ENCODE measurements at places on chromosomes 5 and 9.

DNA sequence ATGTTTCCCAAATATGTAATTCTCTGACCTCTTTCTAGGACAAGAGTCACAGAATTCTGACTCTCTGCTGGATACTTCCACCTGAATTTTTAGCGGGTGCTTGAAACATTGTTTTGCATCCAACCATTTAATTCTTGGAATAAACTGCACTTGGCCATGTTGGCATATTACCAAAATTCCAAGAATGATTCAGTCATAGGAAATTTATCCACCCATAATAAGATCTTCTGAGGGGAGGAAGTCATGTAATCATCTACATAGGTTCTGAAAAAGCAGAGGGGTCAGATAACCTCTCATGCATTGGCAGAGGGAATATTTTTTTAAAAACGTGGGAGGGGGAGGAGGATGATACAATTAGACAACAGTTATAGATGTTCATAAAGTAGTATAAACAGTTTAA is 156.9 kb downstream of the PAM start:
- no peak for DNase-seq

GRCh38 chr5:143215690-143216089 is 187.8 kb downstream of the NR3C1 start:
- DNase-seq: no peak

DNA sequence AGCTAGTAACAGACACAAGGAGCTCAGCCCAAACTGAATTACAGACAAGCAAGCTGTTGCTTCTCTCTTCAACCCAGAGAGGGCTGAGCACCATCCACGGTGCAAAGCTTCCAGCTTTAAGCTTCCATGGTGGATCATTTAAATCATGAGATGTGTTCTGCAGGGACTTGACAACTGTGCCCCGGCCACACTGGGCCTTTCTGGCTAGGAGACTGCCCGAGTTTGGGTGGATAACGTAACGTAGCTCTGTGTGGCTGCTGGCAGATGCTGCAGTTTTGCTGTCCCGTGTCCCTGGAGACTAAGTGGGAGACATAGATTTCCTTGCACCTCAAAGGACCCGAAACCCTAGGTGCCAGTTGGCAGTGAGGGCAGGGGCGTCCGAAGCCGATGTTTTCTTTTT is 234.0 kb downstream of the IRX2 start:
- DNase-seq: no peak

DNA sequence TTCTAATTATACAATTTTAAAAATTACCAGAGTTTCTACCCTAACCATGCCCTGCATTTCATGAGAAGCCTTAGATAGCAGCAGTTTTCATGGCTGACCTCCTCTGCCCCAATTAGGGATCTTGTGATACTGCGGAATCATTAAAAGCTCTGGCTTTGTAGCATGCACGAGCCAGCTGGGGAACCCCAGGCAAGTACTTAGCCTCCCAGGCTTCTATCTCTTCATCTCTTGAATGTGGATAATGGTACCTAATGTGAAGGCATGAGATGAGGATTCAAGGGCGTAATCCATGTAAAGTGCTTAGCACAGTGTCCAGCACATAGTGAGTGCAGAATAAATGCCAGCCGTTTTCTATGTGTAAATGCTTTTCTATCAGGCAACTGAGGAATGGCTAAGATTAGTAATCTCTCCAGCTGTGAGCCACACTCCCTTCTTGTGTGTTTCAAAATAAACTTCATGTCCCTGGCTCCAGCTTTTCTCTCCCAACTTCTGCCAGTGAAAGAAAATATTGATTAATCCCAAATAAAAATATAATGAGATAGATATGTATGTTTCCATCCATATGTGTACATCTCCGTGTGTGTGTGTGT is 88.4 kb downstream of the APBA1 start:
- DNase-seq: no peak

- DNase-seq: no peak
Observed at GRCh38 chr9:105994970-105995369, 300.6 kb downstream of the TMEM38B start.

GRCh38 chr5:8320244-8320643 is 451.3 kb downstream of the MTRR start:
- DNase-seq: no peak

DNA sequence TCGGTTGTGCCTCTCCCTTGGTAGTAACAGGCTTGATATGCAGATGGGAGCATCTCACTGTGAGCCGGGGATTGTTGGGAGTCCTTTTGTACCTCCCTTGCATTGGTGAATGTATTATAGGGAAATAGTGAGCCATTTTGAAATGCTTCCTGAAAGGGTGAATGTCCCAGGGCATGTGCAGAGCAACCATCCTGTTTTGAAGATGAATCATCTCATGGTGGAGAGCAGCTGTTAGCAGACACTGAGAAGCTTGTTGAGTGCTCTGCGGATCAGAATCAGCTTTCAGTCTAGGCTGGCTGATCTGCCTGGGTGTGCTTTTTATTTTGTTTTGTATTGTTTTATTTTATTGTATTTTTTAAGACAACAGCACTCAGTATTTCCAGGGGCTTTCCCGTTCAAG is 29.7 kb downstream of the SLC36A1 start:
- DNase-seq: no peak

- no peak for DNase-seq
Observed at GRCh38 chr5:5671823-5672222, 249.3 kb downstream of the ICE1 start.

- no peak for DNase-seq
Observed at GRCh38 chr9:104635456-104635855, 17.5 kb upstream of the OR13C9 start.

GRCh38 chr5:141875795-141876627 is 2.2 kb downstream of the PCDH1 start:
- no peak for DNase-seq

DNA sequence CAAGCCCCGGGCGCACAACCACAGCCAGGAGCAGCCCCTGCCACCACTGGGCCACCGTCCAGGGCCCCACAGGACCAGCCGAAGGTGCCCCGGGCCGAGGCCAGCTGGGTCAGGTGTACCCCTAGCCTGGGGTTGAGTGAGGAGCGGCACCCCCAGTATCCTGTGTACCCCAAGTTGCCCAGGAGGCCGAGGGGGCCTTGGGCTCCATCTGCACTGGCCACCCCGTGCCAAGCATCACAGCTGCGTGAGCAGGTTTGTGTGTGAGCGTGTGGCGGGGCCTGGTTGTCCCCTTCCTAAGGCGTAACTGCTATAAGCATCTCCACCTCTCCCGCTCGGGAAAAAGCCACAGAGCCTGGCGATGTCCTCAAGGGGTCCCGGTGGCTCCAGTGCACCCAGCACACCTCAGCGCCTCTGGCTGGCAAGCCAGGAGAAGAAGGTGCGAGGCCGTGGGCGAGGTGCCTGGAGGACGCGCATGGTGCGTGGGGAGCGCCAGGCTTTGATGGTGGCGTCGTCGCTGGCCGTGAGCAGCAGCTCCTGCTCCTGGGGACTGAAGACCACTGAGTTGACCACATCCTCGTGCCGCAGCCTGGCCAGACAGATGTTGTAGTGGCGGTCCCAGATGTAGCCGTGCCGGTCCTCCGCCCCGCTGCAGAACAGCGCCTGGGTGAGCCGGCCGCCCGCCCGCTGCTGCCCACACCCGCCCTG is 3.9 kb downstream of the FBXW5 start:
- DNase-seq: no peak

- no peak for DNase-seq
Observed at GRCh38 chr5:18745042-18745987, 1111.1 kb downstream of the TAF11L14 start.

- DNase-seq: no peak
Observed at GRCh38 chr5:113176196-113176595, 199.6 kb downstream of the DCP2 start.

GRCh38 chr5:73198833-73199592 is 26.0 kb downstream of the TMEM174 start:
- DNase-seq: no peak

DNA sequence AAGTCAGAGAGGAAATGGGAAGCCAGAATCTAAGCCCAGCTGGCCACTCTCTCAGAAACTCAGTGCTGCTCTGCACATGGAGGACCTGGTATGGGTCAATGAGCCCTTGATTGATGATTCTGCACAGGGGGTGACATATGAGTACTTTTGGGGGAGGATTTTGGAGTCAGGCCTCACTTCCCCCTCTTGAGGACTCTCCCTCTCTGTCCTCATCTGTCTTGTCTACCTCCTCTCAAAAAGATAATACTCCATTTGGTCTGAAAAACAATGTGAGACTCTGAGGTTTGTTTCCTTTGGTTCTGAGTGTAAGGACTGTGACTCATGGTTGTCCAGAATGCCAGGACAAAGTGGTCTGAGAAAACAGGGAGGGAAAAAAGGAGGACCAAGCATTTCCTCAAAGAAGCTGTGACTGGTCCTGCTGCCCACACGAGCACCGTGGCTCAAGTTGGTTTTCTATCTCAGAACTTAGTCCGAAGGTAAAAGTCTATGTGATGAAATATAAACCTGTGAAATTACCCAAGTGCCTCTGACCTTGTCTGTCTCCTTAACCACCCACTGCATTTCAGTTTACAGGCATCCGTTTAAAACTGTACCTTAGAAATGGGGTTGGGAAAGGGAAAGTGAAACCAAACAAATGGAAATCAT is 11.1 kb downstream of the TTC39B start:
- no peak for DNase-seq

DNA sequence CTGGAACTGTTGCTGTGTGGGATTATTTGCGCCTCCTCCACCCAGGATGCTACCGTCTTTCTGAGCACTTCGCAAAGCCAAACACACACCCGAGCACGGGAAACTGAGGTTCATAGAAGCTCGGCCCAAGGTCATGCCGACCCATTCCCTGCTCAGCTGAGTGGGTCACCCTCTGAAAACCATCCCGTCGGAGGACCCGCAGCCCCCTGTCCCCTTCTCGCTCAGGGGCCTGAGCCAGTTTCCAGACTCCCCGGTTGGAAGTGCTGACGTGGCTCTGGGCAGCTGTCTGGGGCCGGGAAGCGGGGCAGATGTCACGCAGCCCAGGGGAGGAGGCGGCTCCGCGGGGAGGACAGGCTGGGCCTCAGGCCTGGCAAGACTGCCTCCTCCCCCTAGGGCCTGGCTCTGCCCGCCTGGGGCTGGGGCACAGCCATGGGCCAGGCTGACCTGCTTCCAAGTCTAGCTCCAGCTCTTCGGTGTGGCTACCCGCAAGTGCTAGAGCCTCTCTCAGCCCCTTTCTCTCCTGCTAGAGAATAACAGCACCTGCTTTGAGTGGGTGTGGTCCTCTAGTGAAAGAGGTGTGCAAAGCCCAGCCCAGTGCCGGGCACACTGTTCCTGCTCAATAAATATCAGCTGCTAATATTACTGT is 9.9 kb upstream of the CXXC5 start:
- no peak for DNase-seq

All from stimulated activated CD8-positive, alpha-beta memory T cell treated with anti-CD3 and anti-CD28 coated beads, Interleukin-4, amount 100 ng/mL, for 1 hour (primary cell).